Muscle of back (tissue), 13 donors: ENCODE measurements at places on chromosomes 5 and 9. TPM values are rescaled to one million over a fixed set of nuclear protein-coding genes. Genes with fewer than 3 reads are reported as not detected.

The SPATA6L gene
- 0.65 TPM for polyA plus RNA-seq

DNA sequence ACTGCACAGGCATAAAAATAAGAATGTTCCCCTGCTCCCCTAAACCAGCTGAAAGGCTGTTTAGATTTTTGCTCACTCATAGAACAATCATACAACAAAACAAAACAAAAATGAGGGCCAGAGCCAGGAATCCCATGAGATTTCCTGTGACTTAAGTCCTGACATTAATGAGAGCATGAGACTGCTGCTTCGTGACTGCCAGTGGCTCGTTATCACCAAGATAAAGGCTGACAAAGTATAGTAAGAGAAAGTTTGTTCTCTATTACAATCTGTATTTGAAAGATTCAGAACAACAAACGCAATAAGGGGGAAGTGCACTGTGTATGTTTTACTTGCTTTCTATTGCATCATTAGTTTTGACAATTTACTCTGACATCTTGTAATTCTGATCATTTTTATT, 837.1 kb upstream of the C9orf72 start:
- DNase-seq = no peak

- no peak for DNase-seq
These were observed 474.9 kb upstream of the CDH10 start for GRCh38 chr5:25119650-25120049.

DNA sequence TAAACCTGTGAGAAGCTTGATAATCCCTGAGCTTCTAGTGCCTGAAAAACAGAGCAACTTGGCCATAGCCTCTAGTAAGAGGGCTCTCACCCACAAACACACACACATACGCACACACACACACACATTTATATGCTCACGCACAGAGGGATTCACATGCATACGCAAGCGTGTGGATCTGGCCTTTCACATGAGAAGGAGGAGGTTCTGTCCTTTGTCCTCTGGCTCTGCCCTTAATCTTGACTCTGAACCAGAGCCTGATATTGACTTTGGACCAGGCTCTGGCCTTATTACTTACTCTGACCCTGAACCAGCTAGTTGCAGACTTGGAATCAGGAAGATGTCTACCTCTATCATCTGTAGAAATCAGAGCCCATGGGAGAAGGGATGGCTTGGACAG, 10.0 kb upstream of the P4HA2 start:
- no peak for DNase-seq

DNA sequence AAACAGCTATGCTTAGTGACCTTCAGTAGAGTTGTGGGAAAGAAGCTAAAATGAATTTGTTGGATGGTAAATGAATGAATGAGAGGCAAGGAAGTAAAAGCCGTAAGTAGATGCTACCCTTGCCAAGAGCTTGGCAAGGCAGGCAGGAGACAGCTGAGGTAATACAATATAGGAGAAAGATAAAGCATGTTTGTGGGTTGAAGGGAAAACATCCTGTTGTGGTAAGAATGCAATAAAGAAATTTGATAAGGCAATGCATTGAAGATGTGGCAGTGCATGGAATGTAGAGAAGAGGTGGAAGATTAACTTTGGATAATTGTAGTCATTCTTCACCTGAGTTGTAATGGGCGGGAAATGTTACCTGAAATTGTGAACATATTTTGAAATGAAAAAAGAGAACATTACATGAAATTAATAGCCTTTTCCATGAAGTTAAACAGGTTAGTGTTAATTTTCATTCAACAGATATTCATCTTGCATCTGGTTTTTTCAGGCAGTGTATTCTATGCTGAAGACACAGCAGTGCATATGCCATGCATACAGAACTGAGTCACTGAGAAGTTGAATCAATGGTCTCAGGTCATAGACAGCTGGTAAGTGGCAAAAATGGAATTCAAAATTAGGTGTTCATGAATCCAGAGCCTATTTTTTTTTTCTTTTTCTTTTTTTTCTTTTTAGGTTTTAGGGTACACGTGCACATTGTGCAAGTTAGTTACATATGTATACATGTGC, 43.4 kb upstream of the SPINK5 start:
- no peak for DNase-seq

DNA sequence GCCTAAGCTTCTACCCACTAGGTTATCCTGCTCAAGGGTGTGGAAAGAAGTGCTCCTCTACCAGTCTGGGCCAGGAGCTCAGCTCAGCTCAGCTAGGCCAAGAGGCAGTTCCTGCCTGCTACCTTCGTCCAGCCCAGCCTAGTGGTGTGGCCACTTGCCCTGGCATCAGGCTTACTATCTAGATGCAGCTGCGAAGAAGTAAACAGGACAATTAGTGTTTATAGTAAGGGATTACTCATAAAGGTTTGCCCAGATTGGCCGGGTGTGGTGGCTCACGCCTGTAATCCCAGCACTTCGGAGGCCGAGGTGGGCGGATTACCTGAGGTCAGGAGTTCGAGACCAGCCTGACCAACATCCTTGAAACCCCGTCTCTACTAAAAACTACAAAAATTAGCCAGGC, 12.8 kb upstream of the SPATA24 start:
- DNase-seq = no peak
